ENCODE measurements at places on chromosomes 13 and 19.

- no peak for DNase-seq
Measured at GRCh38 chr19:56837004-56837403, 3.5 kb downstream of the PEG3 start.

DNA sequence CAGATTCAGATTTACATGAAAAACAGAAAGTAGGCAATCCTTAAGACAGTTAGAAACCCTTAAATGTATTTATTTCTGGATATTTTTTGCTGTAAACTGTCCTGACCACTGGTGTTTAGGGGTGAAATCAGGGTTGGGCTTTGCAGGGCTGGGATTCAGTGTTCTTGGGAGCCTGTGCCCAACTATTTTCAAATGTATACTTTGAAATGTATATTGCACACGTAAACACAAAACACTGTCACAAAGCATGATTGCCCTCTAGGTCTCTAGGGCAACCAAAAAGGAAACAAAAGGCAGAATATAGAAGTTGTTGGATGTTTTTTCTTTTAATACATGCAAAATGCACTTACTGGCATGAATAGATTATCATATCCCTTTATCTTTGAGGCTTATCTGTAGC, 1185.4 kb downstream of the DIAPH3 start:
- no peak for DNase-seq

- no peak for DNase-seq
Measured at GRCh38 chr19:41316306-41316920, 6.4 kb downstream of the CCDC97 start.

- DNase-seq = peak; percentile 88
Measured at GRCh38 chr19:47719047-47719859, 6.0 kb downstream of the EHD2 start.

DNA sequence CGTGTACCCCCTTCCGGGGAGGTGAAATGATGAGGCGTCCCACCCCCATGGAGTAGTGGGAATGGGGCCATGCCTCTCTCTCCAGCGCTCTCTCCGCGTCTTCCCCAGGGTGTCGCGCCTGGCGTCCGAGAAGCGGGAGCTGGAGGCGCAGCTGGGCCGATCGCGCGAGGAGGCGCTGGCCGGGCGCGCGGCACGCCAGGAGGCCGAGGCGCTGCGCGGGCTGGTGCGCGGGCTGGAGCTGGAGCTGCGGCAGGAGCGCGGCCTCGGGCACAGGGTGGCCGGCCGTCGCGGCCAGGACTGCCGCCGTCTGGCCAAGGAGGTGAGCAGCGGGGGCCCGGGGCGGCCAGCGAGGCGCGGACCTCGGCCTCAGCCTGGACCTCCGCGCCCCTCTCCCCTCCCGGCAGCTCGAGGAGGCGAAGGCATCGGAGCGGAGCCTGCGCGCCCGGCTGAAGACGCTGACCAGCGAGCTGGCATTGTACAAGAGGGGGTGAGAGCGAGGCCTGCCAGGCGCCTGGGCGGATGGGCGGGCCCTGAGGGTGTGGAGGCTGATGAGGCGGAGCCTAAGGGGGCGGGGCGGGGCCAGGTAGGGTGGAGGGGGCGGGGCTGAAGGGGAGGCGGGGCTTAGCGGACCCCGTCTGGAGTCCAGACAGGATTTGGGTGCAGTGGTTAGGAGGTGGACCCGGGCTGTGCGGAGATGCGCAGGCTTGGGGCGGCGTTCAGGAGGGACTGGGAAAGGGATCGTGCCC, 7.7 kb downstream of the PGLYRP1 start:
- DNase-seq = no peak

DNA sequence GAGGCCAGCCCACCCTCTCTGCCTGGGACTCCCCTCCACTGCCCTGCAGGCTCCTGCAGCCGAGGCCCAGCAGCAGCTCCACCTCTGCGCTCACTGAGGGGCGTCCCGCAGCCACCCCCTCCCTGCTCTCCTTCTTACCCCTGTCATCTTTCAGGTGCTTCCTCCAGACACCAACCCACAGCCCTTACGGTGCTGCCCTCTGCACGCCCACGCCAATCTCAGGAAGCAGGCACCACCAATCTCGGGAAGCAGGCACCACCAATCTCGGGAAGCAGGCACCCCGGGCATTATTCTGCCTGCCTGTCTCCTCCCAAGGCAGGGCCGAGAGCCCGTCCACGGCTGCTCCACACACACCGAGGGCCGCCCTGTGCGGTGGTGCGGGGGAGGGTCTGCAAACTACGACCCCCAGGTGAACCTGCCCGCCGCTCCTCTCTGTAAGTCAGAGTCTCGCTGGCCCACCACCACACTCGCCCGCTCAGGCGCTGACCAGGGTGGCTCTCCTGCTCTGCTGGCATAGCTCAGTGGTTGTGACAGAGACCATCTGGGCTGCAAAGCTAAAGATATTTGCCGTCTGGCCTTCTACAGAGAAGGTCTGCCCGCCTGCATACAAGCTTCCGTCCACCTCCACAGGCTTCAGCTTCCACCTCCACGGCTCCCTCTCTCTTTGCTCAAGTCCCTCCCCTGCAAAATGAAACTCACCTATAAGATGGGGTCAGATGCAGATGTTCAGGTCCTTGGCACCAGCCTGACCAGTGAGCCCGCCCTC, 2.9 kb downstream of the LSM7 start:
- no peak for DNase-seq

DNA sequence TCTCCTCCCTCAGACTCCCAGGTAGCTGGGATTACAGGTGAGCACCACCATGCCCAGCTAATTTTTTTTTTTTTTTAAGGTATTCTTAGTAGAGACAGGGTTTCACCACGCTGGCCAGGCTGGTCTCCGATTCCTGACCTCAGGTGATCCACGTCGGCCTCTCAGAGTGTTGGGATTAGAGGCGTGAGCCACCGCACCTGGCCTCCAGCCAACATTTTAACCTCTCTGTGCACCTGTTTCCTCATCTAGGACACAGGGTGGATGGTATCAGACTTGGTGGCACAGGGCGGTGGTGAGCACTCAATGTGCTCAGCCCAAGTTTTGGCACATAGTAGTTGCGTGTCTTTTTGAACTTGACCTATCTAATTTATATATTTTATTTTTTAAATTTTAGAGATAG, 12.5 kb downstream of the APBA3 start:
- no peak for DNase-seq

DNA sequence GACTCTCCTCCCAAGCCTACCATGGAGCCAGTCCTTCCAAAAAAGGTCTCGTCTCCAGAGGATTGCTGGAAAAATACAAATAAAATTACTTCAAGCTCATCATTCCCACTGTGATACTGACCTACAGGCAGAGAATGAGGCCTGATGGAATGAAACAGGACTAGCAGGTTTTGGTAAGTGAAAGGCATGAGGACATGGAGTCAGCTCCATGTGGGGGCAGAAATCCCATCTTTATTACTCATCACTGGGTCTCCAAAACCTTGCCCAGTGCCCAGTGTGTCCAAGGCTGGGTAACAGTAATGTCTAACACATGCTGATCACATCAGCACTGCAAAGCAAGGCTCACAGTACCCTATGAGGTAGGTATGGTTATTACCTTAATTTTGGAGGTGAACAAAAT, 235.4 kb downstream of the DNAJC15 start:
- no peak for DNase-seq

DNA sequence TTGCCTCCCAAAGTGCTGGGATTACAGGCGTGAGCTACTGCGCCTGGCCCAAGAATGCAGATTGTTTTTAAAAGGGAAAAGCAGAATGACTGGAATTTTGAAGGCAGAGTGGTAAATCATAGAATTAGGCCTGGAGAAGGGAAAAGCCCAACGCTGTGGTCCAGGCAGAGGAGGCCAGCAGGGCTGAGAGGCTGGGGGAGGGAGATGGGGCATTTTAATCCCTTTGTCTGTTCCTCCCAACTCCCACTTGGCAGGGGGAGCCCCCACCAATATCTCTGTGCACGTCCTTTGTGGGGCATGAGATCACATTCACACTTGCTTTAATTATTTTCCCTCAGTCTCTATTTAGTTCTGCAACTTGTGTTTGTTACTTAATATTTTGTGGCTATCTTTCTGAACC, 54.4 kb upstream of the RANBP3 start:
- no peak for DNase-seq

DNA sequence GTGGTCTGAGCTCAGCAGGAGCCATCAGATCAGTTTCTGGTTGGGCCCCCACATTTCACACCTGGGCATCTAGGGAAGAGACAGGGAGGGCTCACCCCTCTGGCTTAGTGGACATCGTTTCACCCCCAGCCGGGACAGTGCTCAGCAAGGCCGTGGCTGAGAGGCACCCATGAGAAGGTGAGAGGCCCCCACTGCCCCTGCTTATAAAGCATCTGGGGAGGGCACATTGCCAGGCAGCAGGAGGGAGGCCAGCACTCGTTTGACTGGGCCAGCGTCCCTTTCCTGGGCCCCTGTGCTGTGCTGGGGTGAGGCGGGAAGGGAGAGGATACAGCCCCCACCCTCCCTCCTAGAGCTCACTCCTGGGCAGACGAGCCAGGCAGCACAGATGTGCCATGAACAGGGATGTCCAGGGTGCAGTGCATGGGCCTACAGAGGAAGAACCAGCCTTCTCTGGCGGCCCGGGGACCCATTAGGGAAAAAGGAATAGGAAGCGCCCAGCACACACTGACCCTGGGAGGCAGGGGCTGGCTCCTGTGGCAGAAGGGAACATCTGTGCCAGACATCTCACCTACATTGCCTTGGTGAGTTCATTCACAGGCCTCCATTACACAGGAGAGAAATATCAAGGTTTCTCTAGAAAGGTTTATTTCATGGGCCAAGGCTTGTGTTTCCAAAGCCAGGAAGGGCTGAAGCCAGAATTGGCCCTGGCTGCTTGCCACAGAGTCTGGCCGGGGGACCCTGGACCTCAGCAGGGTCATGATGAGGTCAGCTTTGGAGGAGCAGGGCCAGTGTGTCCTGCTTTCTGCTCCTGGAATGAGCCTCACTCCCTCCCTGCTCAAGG, 7.7 kb downstream of the AP1M1 start:
- DNase-seq = no peak

GRCh38 chr19:57302727-57303401, 17.4 kb upstream of the ZNF543 start:
- no peak for DNase-seq

DNA sequence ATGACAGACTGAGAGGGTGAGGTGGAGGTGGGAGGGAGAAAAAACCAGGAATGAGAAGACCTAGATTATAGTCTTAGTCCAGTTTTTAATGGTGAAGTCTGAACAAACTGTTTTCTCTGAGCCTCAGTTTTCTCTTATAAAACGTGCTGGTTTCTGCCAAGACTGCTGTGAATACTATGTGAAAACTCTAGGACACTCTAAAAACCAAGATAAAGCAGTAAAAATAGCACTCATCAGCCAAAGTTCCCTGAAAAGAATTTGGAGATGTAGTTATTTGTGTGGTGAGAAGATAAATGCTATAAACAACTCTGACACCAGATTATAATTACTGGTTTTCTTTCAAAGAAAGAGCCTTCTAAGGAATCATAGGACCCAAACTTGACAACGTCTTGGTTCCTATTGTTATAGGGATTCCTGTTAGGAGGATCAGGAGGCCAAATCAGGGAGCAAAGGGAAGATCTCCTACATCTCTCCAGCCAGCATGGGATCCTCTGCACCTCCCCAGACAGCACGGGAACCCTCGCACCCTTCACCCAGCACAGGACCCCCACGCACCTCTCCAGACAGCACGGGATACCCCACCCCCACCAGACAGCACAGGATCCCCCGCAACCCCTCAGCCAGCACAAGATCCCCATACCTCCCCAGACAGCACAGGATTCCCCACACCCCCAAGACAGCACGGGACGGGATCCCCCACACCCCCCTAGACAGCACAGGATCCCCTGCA, 130.2 kb downstream of the MIPEP start:
- DNase-seq = no peak

- DNase-seq = no peak
Measured at GRCh38 chr19:31451686-31452330, 102.6 kb upstream of the TSHZ3 start.

DNA sequence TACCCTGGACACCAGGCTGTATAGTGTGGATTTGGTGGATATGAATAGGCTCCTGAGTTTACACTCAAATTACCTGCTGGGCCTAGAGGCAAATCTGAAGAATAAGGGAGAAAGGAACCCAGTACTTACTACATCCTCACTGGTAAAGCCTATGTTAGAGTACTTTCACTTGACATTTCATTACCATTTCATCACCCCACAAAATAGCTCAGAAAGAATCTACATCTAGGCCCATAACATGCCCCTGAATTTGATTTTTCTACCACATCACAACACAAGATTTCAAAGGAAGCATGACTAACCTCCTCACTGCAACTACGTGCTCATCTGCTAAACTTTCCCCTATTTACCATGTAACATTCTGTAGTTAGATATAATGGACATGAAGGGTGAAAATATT, 43.3 kb downstream of the VWA8 start:
- DNase-seq = no peak

- no peak for DNase-seq
Measured at GRCh38 chr19:51640386-51640785, 6.2 kb downstream of the SIGLEC14 start.

GRCh38 chr13:114063545-114064449, 68.6 kb downstream of the RASA3 start:
- DNase-seq = no peak

DNA sequence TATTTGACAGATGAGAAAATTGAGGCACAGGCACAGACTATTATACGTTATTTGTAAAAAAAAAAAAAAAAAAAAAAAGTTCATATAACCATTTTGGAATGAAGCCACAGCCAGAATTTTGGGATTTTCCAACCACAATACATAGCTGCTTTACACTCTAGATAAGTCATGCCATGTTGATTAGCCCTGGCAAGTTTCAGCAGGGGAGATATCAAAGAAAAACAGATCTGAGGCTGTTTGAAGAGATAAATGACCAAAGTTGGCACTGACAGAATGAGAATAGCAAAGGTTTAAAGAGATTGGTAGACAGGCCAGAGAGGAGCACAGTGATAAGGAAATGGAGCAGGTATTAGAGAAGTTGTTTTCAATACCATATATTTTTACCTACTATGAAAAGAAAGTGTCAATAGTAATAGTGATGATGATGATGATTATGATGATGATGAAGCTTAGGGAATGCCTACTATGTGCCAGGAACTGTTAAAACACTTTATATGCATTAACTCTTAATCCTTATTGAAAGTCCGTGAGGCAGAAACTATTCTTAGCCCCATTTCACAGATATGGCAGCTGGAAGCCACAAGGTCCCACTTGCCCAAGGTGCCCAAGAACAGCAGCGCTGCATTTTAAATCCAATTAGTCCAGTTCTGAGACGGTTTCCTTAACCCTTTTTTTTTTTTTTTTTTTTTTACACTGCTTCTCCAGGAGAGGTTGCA, 105.5 kb downstream of the MBNL2 start:
- DNase-seq = no peak

DNA sequence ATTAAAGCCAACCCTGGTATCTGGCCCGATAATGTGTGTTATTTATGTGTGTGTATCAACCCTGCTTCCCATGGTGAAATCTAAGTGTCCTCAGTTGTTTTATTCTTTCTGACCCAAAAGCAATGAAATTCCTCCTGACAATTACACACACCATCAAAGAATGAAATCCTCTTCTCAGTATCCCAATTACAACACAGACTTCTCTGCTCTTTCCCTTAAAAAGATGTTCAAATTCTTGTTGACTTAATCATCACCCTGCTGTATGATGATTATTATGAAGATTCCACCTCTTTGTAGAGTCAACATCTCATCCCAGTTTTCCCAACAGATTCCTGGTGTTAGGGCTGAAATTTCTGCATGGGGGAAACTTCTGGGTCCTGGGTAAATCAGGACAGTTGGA, 8.9 kb upstream of the TRPC4 start:
- no peak for DNase-seq

- DNase-seq = no peak
Measured at GRCh38 chr13:61975001-61975400, 559.4 kb upstream of the PCDH20 start.

GRCh38 chr13:41059456-41060081, 1.7 kb upstream of the WBP4 start:
- no peak for DNase-seq

Measured in smooth muscle cell of the brain vasculature (primary cell).